Activated CD4-positive, CD25-positive, alpha-beta regulatory T cell treated with anti-CD3 and anti-CD28 coated beads, Interleukin-2, amount 50 U/mL, for 72 hours (primary cell): ENCODE measurements at places on chromosomes 2 and 18.

DNA sequence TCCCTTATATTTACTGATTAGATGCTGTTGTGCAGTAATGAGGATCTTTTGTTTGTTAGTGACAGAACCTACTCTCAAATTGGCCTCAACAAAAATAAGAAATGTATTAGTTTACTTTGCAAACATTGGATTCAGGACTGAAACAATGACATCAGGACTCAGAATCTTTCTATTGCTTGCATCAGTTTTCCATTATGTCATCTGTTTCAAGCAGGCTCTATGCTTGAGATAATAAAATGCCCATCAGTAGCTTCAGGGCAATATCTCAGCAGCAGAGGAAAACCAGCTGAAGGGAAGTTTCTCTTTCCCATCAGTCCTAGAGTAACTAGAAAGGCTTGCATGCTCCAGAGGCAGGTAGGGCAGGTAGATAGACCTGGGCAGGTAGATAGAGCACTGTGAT lies 375.5 kb upstream of the SLC8A1 start:
- no peak for DNase-seq

DNA sequence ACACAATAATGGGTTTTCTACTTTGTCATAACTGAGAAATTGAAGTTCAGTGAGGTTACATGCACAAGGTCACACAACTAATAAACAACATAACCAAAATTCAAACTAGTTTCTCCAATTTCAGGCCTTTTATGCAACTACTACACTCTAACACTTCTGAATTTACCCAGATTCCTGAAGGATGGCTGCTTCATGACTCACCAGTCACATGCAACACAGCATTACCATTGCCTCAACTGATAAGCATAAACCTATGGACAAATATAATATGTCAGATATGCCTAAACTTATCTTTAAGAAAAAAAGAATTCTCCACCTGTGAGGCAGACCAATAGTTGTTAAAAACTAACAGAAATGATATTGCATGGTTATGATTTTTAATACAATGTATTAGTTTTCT lies 586.5 kb upstream of the SLC8A1 start:
- no peak for DNase-seq

- DNase-seq, result peak; percentile 35
Observed at GRCh38 chr2:73291461-73292315, 1.7 kb downstream of the EGR4 start.

DNA sequence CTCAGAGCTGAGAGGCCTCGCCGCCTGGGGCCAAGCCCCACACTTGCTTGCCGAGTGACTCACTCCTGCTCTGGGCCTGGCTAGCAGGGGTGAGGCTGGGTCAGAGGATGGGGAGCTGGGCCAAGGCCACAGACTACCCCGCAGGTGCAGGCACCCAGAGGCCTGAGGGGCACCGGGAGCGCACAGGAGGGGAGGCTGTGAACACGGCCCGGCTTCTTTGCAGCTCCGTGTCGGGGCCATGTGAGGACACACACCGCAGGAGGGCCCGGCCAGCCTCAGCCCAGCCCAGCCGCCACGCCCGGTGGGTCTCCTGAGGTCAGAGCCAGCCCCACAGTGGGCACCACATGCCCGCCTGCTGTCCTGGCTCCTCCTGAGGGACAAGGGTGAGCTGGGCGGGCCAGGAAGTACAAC lies 8.4 kb downstream of the GPC1 start:
- DNase-seq, result no peak

DNA sequence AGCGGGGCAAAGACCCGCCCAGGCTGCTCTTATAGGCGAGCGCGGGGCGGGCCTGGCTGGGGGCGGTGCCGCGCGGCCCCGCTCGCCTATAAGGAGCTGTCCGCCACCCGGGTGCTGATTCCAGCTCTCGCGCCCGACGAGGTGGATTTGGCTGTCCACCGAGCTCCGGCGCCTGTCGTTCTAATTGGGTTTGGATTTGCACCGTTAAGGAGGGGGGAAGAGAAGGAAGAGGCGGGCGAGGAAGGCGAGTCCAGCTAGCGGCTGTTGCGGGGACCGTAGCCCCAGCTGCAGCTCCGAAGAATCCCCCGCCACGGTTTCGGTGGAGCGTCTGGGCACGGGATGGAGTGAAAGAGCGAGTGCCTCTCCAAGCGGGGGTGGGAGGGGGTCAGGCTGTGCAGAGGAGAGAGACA lies at the start of gene CNTNAP5:
Gene CNTNAP5, plus strand, starts transcription at position 117 of the 410 bp plus-strand sequence. CDS start 364 bp downstream, outside the sequence.
- no peak for DNase-seq

- no peak for DNase-seq
Observed at GRCh38 chr2:240451791-240452461, 16.5 kb downstream of the GPC1 start.
